MCF 10A (cell line): ENCODE measurements at places on chromosomes 4 and X. TPM values are rescaled to one million over a fixed set of nuclear protein-coding genes. Genes with fewer than 3 reads are reported as not detected.

PHOX2B gene
- not detected in 2 replicates for total RNA-seq

FOXR2 gene
- not detected in 2 replicates for total RNA-seq

HHIP gene
- total RNA-seq, result 0.12 TPM in 1 of 2 replicates, not detected in the other

ASMT gene
- not detected in 2 replicates for total RNA-seq

RPGR gene
- 18.9 and 23.8 TPM in 2 replicates for total RNA-seq

BMPR1B gene
- 17.2 and 18.8 TPM in 2 replicates for total RNA-seq

PHF8 gene
- total RNA-seq, result 22.5 and 34.1 TPM in 2 replicates

RHOXF1 gene
- not detected in 2 replicates for total RNA-seq

L1CAM gene
- total RNA-seq, result 20.7 and 41.0 TPM in 2 replicates

GPR34 gene
- not detected in 2 replicates for total RNA-seq

KIT gene
- not detected in 2 replicates for total RNA-seq

USP17L15 gene
- not detected in 2 replicates for total RNA-seq

XAGE1B gene
- total RNA-seq, result not detected in 2 replicates

ERVMER34-1 gene
- 6.2 and 6.7 TPM in 2 replicates for total RNA-seq

DNA sequence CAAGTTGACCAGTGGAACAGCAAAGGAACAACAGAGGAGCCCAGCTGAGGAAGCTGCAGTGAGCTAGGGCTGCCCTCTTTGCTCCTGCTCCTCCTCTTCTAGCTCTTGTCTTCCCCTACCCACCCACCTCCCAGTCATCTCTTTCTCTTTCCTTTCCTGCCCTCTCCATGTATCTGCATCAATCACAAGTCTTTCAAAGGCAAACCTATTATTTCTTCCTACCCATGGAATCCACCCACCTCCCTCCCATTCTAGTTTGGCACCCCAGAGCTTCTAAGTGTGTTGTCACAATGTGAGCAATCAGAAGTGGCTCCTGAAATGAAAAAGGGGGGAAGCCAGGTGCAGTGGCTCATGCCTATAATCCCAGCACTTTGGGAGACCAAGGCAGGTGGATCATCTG, 69.3 kb downstream of the TSC22D3 start:
- H3K4me1 ChIP-seq, result peaks cover 14% of the 10 kb centered on the region
- H3K27ac ChIP-seq, result no peak overlapping the region
- H3K36me3 ChIP-seq, result peaks cover 7% of the 10 kb centered on the region
- H3K4me3 ChIP-seq, result no peak overlapping the region
- H3K27me3 ChIP-seq, result peaks cover 57% of the 10 kb centered on the region

DNA sequence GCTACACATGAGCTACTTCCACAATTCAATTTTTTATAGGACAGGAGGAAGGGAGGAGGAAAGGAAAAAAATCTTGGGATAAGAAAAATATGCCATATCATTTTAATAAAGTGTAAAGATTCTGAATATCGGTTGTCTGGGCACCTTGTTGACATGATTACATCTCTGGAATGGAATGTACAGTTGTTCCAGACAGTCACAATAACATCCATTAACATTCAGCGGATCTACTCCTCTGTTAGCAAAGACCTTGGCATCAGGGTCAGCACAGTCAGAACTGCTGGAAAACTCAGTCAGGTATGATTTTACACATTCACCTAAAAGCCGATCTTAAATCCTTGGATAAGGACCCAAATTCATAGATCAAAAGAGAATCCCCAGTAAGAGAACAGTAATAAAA, 85.4 kb upstream of the ARMCX2 start:
- no peaks in the 10 kb centered on the region for H3K36me3 ChIP-seq
- no peaks in the 10 kb centered on the region for H3K4me1 ChIP-seq
- H3K27ac ChIP-seq, result no peak overlapping the region
- H3K4me3 ChIP-seq, result no peak overlapping the region
- no peak for DNase-seq
- H3K27me3 ChIP-seq, result peaks cover 13% of the 10 kb centered on the region

GRCh38 chr4:16794816-16795445, 103.5 kb downstream of the LDB2 start:
- no peak overlapping the region for H3K4me3 ChIP-seq
- H3K36me3 ChIP-seq, result no peaks in the 10 kb centered on the region
- H3K27ac ChIP-seq, result no peak overlapping the region
- peak; percentile 64 for DNase-seq
- H3K27me3 ChIP-seq, result peaks cover 23% of the 10 kb centered on the region

- no peak overlapping the region for H3K4me3 ChIP-seq
- H3K36me3 ChIP-seq, result no peaks in the 10 kb centered on the region
- H3K27me3 ChIP-seq, result peaks cover 67% of the 10 kb centered on the region
- peak overlapping the region; percentile 24 for H3K27ac ChIP-seq
- H3K4me1 ChIP-seq, result peaks cover 33% of the 10 kb centered on the region
These were observed 55.0 kb downstream of the PRPS1 start for GRCh38 chrX:107683124-107683895.

- peak overlapping the region; percentile 82 for H3K4me3 ChIP-seq
- H3K4me1 ChIP-seq, result peaks cover 6% of the 10 kb centered on the region
- no peak for DNase-seq
- peaks cover 18% of the 10 kb centered on the region for H3K27me3 ChIP-seq
These were observed 1.4 kb downstream of the MAGED1 start for GRCh38 chrX:51894697-51895336.

GRCh38 chr4:5192678-5193077, 141.4 kb downstream of the STK32B start:
- no peak overlapping the region for H3K4me3 ChIP-seq
- no peak for DNase-seq
- H3K27me3 ChIP-seq, result no peaks in the 10 kb centered on the region
- H3K36me3 ChIP-seq, result no peaks in the 10 kb centered on the region
- H3K4me1 ChIP-seq, result no peaks in the 10 kb centered on the region

GRCh38 chrX:69493193-69493592, 10.9 kb upstream of the NALF2 start:
- peaks cover 7% of the 10 kb centered on the region for H3K4me1 ChIP-seq
- no peaks in the 10 kb centered on the region for H3K36me3 ChIP-seq
- H3K4me3 ChIP-seq, result no peak overlapping the region
- no peak overlapping the region for H3K27ac ChIP-seq
- peaks cover 66% of the 10 kb centered on the region for H3K27me3 ChIP-seq
- peak; percentile 71 for DNase-seq

DNA sequence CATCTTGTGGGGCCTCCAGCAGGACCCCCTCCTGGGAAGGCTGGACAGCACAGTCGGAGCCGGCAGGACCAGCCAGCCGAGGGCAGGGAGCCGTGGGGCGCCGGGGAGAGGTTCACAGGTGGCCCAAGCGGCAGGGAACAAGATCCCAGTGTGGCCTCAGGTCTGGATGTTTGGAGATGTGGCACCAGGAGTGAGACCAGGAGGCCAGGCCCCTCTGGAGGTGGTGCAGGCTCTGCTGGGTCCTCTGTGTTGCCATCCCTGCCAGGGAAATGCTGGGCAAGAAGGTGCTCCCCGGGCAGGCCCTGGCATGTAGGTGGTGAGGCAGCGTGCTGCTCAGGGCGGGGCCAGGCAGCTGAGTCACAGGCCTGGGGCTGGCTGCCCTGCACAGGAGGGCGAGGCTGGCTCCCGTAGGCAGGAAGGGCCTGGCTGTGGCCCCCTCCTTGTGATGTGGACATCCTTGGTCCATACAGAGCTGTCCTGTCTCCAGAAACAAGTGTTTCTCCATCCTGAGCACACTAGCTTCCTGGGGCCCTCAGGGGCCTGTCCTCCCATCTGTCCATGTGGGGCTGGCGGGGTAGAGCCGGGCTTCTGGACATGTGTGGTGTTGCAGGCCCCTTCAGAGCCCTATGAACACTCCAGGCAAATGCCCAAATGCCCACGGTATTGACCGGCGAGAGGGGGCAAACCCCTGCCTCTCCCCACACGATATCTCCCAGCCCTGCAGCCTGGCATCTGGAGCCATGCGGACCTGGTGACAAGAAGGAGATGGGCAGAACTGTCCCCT, 4.8 kb upstream of the HGFAC start:
- no peaks in the 10 kb centered on the region for H3K36me3 ChIP-seq
- peaks cover 20% of the 10 kb centered on the region for H3K4me1 ChIP-seq
- peak; percentile 94 for DNase-seq
- peak overlapping the region; percentile 91 for H3K27ac ChIP-seq
- H3K27me3 ChIP-seq, result no peaks in the 10 kb centered on the region

GRCh38 chr4:17366496-17366895, 145.4 kb downstream of the QDPR start:
- no peak for DNase-seq
- no peaks in the 10 kb centered on the region for H3K4me1 ChIP-seq
- H3K27ac ChIP-seq, result no peak overlapping the region
- peaks cover 15% of the 10 kb centered on the region for H3K27me3 ChIP-seq

DNA sequence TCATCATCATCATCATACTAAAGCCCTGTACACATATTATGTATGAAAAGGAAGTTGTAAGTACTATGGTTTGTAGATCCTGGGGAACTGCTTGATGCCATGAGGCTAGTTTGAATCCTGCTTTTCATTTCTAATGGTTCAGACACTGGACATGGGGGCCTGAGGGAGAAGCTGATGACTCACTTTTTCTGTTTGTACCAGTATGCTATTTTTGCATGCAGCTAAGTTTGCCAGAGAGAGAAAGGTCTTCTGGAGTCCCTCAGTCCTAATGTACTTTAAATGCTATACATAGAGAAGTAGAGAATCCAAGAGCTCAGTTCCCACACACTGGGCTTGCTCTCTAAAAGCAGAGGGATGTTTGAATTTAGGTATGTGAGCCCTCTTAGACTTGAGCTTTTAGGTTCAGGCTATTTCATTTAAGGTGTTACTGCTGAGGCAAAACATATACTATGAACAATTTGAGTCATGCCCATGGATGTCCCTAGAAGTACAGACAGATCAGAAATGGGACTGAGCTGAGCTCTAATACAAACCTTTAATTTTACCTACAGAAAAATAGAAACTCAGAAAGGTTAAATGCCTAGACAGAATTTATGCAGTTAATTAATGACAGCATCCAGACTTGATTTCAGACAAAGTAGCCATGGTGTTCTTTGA, 17.6 kb upstream of the HS3ST1 start:
- H3K4me3 ChIP-seq, result no peak overlapping the region
- no peaks in the 10 kb centered on the region for H3K36me3 ChIP-seq
- H3K4me1 ChIP-seq, result no peaks in the 10 kb centered on the region
- DNase-seq, result peak; percentile 34
- no peak overlapping the region for H3K27ac ChIP-seq

GRCh38 chrX:72005046-72005445, 94.4 kb downstream of the NHSL2 start:
- no peak overlapping the region for H3K4me3 ChIP-seq
- no peak for DNase-seq
- no peak overlapping the region for H3K27ac ChIP-seq
- no peaks in the 10 kb centered on the region for H3K36me3 ChIP-seq

DNA sequence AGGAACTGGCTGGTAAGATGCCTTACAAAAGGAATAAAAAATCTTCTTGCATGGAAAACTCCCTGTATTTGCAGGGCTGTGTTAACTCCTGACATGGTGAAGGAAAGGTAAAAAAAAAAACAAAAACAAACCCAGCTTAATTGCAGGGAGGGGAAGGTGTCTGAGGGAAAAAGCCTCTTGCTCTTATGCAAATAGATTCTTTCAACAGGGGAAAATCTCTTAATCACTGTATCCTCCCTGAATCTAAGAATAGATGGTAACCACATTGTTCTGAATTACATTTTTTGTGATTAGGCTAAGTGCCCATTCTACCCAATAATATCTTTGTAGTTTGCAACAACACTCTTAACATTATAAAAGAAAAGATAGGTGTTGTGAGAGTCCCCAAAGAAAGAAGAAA, 172.6 kb downstream of the RBM46 start:
- no peak overlapping the region for H3K27ac ChIP-seq
- H3K4me3 ChIP-seq, result no peak overlapping the region
- H3K36me3 ChIP-seq, result no peaks in the 10 kb centered on the region
- no peaks in the 10 kb centered on the region for H3K27me3 ChIP-seq
- H3K4me1 ChIP-seq, result peaks cover 7% of the 10 kb centered on the region

DNA sequence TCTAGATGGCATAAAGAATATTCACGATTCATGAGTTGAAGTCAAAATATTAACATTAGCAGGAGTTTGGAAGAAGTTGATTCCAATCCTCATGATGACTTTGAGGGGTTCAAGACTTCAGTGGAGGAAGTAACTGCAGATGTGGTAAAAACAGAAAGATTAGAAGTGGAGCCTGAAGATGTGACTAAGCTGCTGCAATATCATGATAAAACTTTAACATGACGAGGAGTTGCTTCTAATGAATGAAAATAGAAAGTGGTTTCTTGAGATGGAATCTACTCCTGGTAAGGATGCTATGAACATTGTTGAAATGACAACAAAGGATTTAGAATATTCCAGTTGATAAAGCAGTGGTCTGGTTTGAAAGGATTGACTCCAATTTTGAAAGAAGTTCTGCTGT, 70.1 kb upstream of the TMLHE start:
- H3K4me1 ChIP-seq, result no peaks in the 10 kb centered on the region
- no peaks in the 10 kb centered on the region for H3K36me3 ChIP-seq
- H3K27me3 ChIP-seq, result no peaks in the 10 kb centered on the region

GRCh38 chr4:13292372-13292771, 191.8 kb downstream of the RAB28 start:
- no peaks in the 10 kb centered on the region for H3K27me3 ChIP-seq
- no peak for DNase-seq
- H3K4me3 ChIP-seq, result no peak overlapping the region
- H3K4me1 ChIP-seq, result peaks cover 9% of the 10 kb centered on the region
- H3K27ac ChIP-seq, result no peak overlapping the region

- peaks cover 22% of the 10 kb centered on the region for H3K36me3 ChIP-seq
- H3K27ac ChIP-seq, result no peak overlapping the region
These were observed 1.0 kb upstream of the CLDN22 start for GRCh38 chr4:183321079-183321478.

DNA sequence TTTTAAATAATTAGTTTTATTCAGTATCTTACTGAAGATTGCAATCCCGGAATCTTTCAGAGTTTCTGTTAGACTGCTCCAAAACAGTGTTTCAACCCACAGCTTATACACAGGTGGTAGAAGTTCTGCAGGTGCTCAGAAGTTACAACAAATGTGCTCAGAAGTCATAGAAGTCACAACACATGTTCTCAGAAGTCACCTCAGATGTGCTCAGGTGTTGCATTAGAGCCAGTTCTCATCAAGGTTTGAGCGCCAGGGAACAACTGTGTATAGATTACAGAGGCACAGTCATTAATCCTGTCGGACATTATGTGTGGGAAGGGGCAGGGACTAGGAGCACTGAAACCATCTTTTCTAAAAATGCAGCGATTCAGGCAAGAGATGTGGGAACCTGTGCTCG, 124.5 kb downstream of the ARSF start:
- H3K4me3 ChIP-seq, result no peak overlapping the region
- H3K36me3 ChIP-seq, result no peaks in the 10 kb centered on the region
- H3K27ac ChIP-seq, result no peak overlapping the region
- DNase-seq, result no peak

DNA sequence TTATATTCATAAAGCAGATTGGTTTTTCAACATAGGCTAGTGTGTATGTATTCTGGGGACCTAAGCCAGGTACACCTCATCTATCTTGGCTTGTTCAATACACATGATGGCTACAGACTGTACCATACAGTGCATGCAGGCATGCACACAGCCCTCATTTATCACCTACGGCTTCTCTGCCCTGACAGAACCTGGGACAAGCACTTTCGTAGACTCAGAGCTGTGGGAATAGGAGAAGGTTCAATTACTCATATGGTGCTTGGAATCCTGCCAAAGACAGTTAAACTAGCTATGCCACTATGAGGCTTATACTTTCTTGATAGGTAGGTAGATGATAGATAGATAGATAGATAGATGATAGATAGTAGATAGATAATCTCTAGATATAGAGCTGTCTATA, 457.2 kb downstream of the GALNTL6 start:
- DNase-seq, result peak; percentile 75
- no peaks in the 10 kb centered on the region for H3K4me1 ChIP-seq
- H3K27ac ChIP-seq, result no peak overlapping the region
- no peaks in the 10 kb centered on the region for H3K36me3 ChIP-seq
- H3K27me3 ChIP-seq, result peaks cover 77% of the 10 kb centered on the region
- H3K4me3 ChIP-seq, result no peak overlapping the region
